ENCODE measurements at places on chromosomes 7 and 10.

GRCh38 chr7:69817841-69818635, 219.8 kb downstream of the AUTS2 start:
- DNase-seq: no peak

DNA sequence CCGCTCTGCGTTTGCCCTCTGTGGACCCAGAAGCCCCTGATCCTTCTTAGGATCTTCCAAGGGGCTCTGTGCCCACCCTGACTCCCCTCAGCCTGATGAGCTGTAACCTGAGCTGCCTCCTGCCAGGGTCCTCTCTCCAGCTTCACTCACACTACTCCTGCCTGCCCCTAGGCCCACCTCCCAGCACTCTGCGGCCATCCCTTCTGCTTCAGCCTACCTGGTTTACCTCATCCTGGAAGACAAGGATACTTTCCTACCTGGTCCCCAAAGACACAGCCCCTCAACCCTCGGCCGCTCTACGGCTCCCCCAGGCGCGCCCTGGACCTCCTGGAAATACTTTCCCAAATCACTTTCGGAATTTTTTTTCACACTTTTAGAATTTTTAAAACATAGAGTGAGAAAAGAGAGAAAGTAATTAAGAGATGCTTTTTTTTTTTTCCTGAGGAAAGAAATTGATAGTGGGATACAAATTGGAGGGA, 6.4 kb upstream of the ZNF862 start:
- no peak for DNase-seq

DNA sequence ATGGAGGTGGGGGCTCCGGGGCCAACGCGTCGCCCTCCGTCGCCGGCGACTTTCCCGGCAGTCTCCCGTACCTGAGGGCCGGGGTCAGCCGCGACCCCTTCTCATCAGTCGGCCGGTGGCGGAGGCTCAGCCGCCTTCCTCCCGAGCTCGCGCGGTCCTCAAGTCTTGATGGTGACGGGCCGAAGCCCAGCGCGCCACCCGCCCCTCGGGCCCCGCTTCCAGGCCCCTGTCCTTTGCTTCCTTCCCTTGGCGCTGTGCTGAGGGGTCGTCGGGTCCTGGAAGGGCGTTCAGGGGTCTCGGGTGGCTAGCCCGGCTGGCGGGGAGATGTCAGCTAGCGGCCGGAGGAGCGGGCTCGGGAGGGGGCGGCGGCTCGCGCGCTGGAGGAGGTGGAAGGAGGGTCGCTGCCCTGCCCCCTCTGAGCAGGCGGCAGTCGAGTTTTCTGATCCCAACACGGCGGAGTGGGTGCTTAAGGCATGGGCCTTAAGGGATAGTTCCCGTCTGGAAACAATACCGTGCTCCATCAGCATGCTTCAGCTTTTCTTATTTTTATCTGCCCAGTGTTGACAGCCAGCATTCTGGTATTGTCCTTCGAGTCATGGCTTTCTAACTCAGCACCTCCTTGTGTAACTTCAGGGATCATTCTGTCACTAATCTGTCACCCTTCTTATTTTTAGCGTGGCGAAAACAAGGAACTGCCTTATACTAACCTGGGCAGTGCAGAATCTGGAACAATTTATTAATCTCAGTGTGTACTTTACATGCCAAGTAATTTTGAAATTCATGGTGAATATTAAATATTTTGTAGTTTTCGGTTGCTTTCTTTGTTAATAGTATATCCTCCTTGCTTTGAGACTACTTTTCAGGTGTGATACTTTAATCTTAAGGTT, 748 bp downstream of the PHTF2 start:
- DNase-seq: peak; percentile 32

DNA sequence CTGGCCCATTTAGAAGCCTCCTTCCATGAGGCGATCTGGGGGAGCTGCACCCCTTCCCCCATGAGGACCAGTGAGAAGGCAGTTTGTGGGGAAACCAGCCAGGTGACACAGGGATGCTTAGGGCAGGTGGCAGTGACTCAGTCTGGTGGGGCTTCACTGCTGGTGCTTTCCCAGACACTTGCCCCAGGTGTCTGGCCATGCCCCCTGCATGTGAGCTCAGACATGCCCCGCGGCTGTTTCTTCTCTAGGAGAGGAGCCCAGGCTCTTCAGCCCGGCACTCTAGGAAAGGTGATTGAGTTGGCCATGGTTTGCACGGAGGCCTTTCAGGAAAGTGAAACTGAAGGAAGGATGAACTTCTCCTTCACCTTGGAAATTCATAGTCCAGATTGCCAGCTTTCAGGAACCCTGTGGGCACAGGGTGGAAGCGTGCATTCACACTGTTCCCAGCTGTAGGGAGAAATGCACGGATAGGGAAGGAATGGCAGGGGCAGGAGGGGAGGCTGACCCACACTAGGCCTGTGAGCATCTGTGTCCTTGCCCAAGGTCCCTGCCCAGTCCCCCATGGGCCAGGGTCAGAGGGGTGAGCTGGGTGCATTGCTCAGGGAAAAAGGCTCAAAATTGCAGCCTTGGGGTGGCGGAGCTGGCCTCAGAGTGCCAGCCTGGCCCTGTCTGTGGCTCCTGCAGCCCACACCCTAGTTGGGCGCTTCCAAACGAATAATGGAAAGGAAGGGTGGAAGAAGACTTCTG, 359.1 kb downstream of the GLRX3 start:
- no peak for DNase-seq

DNA sequence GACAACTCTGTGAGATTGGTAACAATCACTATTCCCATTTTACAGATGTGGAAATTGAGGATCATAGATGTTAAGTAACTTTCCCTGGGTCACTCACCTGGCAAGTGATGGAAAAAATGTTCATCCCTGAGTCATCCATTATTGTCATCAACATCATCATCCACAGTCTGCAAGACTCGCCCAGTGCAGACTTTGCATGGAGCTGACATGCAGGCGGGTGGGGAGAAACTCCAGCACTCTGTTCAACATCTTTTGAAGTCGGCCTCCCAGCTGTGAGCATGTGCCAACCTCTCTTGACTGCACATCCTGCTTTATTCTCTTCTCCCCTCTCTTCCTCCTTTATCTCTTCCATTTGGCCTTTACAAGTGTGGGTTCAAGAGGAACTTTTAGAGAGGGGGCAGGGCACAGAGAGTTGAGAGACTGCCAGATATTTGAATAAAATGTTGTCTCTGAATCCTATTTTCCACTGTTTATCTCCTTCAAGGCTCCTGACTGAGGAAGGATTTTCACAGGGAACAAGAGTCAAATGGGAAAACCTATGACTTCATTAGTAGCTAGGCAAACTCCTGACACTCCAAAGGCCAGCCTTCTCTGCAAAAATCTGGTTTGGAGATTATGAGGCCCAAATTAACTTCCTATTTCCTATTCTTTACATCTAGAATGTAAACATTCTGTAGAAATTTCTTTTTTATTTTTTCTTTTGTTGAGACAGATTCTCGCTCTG, 283.7 kb upstream of the PODXL start:
- no peak for DNase-seq

DNA sequence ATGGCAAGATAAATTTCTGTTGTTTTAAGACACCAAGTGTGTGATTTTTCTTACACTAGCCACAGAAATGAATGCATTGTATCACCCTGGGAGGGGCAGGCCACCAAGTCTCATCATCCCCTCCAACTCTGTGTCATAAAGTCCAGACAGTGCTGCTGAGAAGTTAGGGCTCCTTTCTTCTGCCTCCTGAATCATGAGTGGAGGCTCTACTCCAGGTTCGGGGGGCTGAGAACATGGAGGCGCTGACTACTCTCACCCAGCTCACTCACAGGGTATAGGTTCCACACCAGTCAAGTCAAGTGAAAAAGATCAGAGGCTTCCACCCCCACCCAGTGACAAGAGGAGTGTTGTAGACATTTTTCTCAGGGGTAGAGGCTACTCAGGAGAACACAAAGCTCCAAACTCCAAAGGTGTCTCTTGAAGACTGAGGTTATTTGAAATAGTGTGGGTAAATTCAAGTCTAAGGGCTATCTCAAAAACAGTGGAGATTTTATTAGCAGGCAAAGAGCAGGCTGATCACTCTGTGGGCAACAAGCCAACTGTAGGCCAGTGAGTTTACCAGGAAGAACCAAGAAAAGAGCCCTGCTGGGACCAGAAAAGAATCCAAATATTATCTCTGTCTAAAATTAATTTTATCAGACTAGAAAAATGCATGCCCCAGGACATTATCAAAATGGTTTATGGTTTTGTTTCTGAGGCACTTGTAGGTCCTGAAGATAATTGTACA, 118.6 kb upstream of the RET start:
- no peak for DNase-seq

GRCh38 chr10:111999205-111999914, 184.2 kb downstream of the GPAM start:
- no peak for DNase-seq

GRCh38 chr10:120516426-120516825, 59.4 kb downstream of the PLPP4 start:
- DNase-seq: no peak

- DNase-seq: no peak
Observed at GRCh38 chr7:130148561-130148960, 56.6 kb downstream of the TMEM209 start.

DNA sequence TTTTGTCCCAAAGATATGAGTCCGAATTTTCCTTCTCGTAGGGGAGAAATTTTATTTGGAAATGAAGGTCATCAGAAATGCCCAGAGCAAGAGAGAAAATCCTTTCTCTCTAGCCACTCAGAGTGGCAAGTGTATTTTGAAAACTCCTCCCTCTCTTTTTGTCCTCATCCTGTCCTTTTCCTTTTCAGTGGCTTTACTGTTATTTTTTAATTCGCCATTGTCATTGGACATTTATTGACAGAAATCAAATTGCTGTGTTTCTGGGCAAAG, 39.6 kb downstream of the TET1 start:
- no peak for DNase-seq

DNA sequence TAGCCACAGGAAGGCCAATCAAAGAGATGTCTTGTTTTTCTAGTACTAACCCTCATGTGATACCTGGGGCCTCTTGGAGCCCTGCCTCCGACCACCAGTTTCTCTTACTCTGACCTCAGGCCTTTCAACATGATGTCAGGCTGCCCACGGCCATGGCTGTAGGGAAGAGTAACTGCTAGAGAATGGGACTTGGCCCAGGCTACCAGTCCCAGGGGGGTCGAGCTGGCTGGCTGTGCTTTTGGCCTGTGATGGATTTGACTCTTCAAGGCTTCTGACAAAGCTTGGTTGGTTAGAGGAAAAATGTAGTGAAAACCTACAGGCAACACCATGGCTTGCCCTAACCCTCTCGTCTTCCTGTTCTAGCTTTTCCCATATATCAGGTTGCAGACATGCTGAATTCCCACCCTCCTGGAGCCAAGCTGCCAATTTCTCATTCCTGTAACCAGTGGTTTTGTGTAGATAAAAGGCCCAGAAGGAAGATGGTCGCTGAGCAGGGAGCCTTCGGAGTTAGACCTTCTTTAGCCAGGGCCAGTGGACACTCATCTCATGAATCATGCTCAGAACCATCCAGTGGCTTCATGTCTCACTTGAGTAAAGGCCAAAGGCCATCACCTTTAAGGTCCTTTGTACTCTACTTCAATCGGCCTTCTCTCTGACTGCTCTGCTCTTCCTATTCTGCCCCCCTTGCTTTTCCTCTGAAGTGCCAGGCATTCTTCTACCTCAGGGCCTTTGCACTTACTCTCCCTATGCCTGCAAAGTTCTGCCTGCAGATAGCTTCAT, 19.7 kb downstream of the SUFU start:
- no peak for DNase-seq

GRCh38 chr7:75689246-75690099, 49.3 kb downstream of the HIP1 start:
- DNase-seq: no peak

DNA sequence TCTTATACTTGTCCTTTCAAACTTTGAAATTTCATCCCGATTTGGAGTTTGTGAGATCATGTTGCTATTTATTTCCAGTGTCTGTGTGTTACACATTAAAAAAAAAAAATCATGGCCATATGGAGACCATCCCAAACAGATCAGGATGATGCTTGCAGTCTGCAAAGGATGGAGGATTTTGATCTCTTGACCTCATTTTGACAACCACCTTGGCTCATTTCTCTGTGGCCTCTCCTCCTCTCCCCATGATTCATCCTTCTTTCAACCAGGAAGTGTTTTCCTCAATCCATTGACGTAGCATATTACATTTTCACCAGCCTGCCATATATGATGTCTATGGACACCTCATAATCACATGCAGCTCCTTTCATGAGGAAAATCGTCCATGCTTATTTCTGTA, 68.9 kb upstream of the INSYN2A start:
- DNase-seq: no peak

DNA sequence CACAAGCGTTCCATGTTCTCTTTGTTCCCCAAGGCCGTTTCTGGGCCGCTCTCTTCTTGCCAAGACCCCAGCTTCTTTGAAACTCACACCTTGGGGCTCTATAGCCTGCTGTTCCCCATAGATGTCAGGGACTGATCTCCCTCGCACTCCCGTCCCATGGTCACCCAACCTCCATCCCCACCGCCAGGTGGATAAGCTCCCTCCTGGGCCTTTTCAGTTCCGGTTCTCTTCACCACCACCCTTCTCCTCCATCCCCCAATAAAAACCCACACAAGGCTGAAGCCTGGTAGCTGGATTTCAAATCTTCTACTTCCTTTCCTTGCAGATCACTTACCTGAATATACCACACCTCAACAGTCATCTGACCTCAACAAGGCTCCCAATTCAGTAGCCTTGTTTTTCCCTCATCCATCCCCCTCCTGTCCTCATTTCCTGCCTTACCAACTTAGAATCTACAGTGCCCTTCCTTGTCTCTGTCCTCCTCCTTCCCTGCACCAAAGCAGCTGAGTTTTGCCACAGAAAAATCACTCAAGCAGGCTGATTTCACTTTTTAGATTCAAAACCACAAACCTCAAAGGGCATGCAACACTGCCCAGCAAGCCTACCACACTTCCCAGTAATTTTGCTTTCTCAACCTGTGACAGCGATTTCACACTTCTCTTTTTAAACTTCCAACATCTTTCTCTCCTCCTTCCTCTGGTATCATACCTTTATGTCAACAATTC, 7.7 kb downstream of the SLC37A3 start:
- no peak for DNase-seq

GRCh38 chr7:106792233-106792926, 72.7 kb upstream of the PIK3CG start:
- DNase-seq: no peak

- no peak for DNase-seq
Observed at GRCh38 chr7:100865938-100866728, 1.1 kb upstream of the TRIP6 start.

DNA sequence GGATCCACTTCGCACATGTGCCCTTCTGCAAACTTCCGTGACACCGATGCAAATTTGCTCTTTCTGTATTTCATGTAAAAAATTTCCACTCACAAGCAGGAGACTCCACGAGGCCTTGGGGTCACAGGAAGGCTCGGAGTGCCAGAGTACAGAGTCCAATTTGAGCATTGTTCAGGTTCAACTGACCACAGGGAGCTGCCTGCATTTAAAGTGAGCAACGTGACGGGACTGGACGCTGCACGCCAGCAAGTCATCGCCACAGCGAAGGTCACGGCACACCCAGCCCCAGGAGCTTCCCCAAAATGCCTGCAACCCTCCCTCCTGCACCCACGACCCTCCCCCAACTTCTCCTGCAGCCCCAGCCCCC, 41.5 kb upstream of the NKX6-2 start:
- DNase-seq: no peak

All from CD4-positive, alpha-beta T cell treated with Interleukin-17A for 1 hour (primary cell).